ENCODE measurements at places on chromosomes 7 and 10.

- DNase-seq, result no peak
These were observed 654.1 kb upstream of the ZWINT start for GRCh38 chr10:57015187-57015586.

DNA sequence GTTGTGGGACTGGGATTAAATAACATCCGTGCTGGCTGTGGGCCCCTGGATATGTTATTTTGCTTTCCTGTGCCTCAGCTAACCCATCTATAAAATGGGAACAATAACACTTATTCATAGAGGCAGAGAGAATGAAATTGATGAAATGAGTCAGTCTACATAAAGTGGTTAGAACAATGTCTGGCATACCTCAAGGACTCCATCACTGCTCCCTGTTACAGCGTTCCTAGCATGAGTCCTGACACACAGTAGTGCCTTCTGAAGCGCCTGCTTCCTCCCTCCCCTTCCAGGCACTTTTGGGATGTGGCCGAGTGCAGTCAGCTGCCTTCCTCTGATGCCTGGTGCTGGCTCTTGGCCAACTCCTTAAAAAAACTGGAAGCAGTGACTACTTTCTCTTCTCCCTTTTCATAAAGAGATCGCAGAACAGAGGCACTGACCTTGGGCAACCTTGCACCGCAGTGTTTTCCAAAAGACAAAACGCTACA lies 108.4 kb upstream of the ZMIZ1 start:
- no peak for DNase-seq

GRCh38 chr10:123306290-123306689 lies 152.1 kb downstream of the BUB3 start:
- DNase-seq, result no peak

GRCh38 chr10:99843310-99843709 lies 60.9 kb downstream of the ABCC2 start:
- DNase-seq, result no peak

DNA sequence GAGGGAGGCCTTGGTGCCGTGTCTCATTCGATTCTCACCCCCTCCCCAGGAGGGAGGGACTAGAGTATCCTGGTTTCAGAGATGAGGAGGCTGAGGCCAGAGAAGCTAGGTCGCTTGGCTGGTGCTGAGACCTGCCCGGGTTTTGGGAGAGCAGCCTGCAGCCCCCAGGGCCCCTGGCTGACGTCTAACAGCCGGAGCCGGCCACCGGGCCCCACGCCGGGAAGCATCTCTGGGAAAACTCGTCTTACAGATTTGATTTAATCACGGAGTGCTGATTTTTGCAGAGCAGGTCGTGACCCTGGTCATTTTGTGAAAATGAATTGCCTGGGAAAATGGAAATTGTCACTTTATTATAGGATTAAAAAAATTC lies 97.5 kb downstream of the MICALL2 start:
- no peak for DNase-seq

GRCh38 chr7:26843705-26844104 lies 20.7 kb downstream of the SKAP2 start:
- DNase-seq, result no peak

GRCh38 chr10:34137955-34138354 lies 677.1 kb downstream of the PARD3 start:
- DNase-seq, result no peak

- no peak for DNase-seq
These were observed 37.4 kb upstream of the XPNPEP1 start for GRCh38 chr10:109960682-109961081.

DNA sequence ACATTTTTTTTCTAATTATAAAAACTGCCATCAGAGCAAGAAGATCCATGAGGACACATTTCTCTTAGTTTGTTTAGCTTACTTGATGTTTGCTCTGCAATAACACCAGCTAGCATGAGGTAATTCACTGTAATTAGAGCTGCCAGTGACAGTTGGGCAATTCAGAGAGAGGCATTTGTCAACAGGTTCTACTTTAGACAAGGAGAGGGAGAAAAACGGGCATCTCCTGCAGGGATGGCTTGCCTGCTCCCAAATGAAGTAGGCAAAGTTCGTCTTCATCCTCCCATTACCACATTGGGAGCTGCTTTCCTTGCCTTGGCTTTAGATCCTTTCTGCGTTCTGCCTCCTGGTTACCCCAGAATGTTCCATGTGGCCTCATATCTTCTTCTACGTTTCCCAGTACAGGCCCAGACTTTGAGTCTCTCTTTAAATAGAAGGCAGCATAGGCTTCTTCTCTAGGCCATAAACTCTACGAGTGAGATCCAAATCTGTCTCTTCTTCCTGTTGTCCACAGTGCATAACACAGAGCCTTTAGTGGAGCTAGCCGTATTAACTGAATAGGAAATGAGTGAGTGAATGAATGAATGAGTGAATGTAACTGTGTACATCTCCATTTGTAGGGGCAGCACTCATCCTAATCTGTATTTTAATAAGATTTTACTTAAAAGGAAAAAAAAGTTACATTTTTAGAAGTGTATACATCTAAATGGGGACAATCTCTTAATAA lies 21.2 kb downstream of the ASB15 start:
- DNase-seq, result peak; percentile 89

GRCh38 chr7:32470871-32471270 lies 19.3 kb downstream of the LSM5 start:
- no peak for DNase-seq

- no peak for DNase-seq
These were observed 112.4 kb downstream of the MICALL2 start for GRCh38 chr7:1346851-1347250.

- DNase-seq, result no peak
These were observed 74.1 kb downstream of the TACC2 start for GRCh38 chr10:122062831-122063674.

GRCh38 chr7:140593672-140593982 lies 47.0 kb downstream of the DENND2A start:
- DNase-seq, result no peak

DNA sequence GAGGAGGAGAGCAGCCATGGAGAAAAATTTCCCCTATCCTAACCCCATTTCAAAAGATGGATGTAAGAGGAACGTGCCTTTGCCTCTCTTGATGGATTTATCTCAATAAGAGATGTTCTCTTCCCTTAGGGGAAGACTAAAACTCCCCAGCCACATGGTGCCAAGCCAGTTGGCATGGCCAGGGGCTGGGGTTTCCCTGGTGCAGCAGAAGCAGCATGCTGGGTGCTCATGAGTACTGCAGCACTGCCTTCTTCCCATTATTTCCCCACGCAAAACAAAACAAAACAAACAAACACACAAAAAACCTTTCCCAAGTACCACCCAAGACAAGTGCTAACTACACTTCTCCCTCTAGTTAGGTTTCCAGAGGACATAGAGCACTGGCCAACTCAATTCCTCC lies 97.2 kb downstream of the DOCK4 start:
- no peak for DNase-seq

GRCh38 chr10:85645926-85646711 lies 720.5 kb downstream of the GRID1 start:
- no peak for DNase-seq

- DNase-seq, result no peak
These were observed 41.8 kb downstream of the HABP2 start for GRCh38 chr10:113594652-113595051.

GRCh38 chr7:104328970-104329825 lies 795 bp downstream of the LHFPL3 start:
- DNase-seq, result no peak

- no peak for DNase-seq
These were observed 30.8 kb downstream of the SGMS1 start for GRCh38 chr10:50592961-50593418.

DNA sequence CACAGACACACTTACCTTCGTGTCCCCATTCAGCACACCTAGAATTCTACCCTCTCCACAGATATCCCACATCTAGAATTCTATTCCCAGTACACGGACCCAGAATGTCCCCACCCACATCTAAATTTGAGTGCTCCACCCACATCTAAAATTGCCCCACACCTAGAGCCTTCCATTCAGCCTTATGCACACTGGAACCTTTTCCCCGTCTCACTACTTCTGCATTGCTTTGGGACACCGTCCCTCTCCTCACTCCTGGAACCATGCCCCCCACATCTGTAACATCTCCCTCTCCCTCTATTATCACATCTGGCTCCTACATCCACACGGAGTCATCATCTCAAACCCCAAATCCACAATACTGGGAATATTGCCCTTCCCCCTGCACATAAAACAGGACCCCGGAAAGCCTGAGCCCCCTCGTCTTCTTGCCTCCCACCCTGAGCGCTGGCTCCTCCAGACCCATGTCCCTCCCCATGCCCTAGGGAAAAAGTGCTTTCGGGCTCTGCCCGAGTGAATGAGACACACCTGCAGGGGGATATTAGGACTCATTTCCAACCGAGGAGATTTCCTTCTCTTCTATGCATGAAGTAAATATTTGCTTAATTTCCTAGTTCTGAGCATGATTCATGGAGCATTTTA lies 125.8 kb upstream of the UNC5B start:
- DNase-seq, result no peak

GRCh38 chr7:99433158-99433557 lies 5.4 kb downstream of the PTCD1 start:
- no peak for DNase-seq

- no peak for DNase-seq
These were observed 26.7 kb upstream of the FGFR2 start for GRCh38 chr10:121624836-121625486.

GRCh38 chr7:129188372-129188891 lies at the start of gene SMO:
SMO (plus strand) TSS chr7:129188633; CDS start chr7:129189152, 519 bp downstream.
- no peak for DNase-seq

GRCh38 chr10:129886263-129886662 lies 77.8 kb downstream of the EBF3 start:
- no peak for DNase-seq

- DNase-seq, result no peak
These were observed 5.1 kb downstream of the PTTG1IP2 start for GRCh38 chr7:90474284-90475210.

DNA sequence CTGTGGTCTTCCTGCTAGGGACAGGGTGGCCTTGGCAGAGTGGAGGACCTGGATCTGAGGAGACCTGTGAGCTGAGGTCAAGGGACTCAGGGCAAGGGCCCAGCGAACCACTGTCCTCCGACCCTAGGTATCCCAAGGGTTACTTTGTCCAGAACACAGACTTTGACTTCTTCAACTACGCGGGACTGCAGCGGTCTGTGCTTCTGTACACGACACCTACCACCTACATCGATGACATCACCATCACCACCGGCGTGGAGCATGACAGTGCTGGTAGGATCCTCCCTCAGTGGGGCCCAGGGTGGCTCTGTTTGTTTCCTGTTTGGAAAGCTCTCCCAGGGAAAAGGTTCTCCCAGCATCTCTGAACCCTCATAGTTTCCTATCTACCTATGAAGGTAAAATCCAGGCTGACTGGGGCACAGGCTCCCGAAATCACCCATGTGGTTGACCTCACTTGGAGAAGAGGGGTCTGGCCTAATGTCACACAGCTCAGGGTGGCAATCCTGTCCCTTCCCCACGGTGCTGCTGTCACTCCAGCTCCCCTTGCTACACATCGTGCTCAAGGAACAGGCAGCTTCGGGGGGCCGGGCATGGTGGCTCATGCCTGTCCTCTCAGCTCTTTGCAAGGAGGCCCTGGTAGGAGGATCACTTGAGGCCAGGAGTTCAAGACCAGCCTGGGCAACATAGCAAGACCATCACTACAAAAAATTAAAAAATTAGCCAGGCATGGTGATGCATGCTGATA lies 57.6 kb downstream of the ZNF727 start:
- DNase-seq, result no peak

DNA sequence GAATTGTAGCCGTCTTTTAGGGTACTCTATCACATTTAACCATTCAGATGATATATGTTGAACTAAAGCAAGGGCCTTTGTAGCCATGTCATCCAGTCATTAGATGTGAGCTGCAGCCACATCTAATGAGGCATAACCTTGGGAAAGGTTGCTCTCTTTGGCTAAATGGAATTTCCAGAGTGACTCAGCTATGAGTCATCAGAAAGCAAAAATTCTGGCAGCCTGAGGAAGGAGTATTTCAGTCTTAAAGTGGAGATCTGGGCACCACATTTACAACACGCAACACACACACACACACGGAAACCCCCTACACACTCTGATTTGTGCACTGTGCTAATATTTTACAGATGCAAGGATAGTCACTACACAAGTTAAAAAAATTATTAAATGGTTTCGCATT lies 176.9 kb upstream of the ZWINT start:
- no peak for DNase-seq

- no peak for DNase-seq
These were observed 66.9 kb upstream of the STRIP2 start for GRCh38 chr7:129367349-129367699.

DNA sequence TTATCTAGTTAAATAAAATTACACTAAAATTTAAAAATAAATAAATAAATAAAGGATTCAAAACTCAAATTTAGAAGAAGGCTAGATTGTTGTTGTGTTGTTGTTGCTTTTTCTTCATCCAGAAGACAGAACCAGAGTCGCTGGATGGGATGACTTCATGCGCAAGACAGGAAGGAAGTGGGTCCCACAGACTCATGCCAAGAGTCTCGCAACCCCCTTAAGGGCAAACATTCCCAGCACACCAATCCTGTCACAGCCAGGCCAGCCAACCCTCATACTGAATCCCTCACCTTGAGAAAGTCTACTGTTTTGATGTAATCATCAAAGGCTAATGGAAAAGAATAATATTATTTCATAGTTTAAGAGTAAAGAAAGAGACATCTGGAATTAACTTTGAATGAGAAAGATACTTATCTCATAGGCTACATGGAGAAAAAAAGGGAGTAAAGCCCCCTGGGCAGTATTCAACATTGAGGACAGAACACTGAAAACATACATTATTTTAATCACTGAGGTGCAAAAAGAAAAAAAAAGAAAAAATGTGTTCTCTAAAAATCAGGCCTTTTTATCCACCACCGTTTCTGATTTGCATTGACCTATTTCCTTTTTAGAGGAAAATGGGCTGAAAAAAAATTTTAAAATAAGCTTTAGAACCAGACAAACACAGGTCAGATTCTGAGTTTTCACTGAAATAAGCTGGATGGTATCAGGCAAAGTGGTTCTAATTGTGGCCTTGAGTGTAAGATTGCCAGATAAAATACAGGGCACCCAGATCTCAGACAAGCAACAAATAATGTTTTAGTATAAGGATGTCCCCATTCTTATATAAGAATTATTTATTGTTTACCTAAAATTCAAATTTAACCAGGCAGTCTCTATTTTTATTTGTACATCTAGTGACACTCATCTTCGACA lies 826.5 kb downstream of the TNS3 start:
- DNase-seq, result no peak

- no peak for DNase-seq
These were observed 87.0 kb downstream of the TBXAS1 start for GRCh38 chr7:139915864-139916716.

- no peak for DNase-seq
These were observed 54.8 kb upstream of the BTRC start for GRCh38 chr10:101299211-101299610.

DNA sequence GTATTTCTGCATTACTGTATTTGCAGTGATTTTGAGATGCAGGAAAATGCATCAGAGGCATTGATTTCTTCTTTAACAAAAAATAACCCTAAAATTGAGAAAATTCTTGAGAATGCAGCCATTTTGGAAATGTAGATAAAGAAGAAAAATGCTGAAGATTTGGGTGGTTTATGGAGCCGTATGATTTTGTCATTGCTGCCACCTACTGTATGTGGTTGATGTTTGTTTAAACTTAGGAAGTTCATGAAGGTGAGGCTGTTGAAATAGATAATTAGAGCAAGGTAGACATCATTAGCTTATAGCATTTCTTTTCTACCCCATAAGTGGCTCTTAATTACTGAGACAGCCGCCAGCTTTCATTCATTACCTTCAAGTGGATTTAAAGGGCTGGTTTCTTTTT lies 92.1 kb upstream of the SAMD8 start:
- DNase-seq, result no peak

Data from NCI-H2081 treated with DMSO at 0.1 percent for 48 hours (cell line).